ENCODE measurements at places on chromosomes 2 and 18. TPM values are rescaled to one million over a fixed set of nuclear protein-coding genes. Genes with fewer than 3 reads are reported as not detected.

The IL36G gene
- not detected for total RNA-seq

The VWC2L gene
- total RNA-seq = not detected

The RGPD8 gene
- 11.1 TPM for total RNA-seq

The C2orf72 gene
- total RNA-seq = under 0.01 TPM

The CYP27A1 gene
- 17.1 TPM for total RNA-seq

The SLC40A1 gene
- 103 TPM for total RNA-seq

The CCDC93 gene
- total RNA-seq = 23.8 TPM

The REG1B gene
- total RNA-seq = not detected

The CFAP221 gene
- total RNA-seq = not detected

The VPS54 gene
- total RNA-seq = 19.6 TPM

The NT5DC4 gene
- not detected for total RNA-seq

The MYOM1 gene
- total RNA-seq = 1.3 TPM

The CRYBA2 gene
- total RNA-seq = not detected

The METTL21A gene
- 7.9 TPM for total RNA-seq

The ACTG2 gene
- total RNA-seq = 20.1 TPM

The NEUROD1 gene
- not detected for total RNA-seq

The PXDN gene
- total RNA-seq = 356 TPM

The TDRD15 gene
- total RNA-seq = not detected

The SERPINB3 gene
- total RNA-seq = not detected

The HRH4 gene
- total RNA-seq = under 0.01 TPM

The C2orf15 gene
- not detected for total RNA-seq

The B3GNT7 gene
- total RNA-seq = under 0.01 TPM

The CACNB4 gene
- 1.1 TPM for total RNA-seq

The ADCYAP1 gene
- total RNA-seq = not detected

The CNTNAP5 gene
- not detected for total RNA-seq

The SF3B1 gene
- total RNA-seq = 188 TPM

The NLRC4 gene
- total RNA-seq = not detected

The HOXD10 gene
- total RNA-seq = 0.18 TPM

The NEU2 gene
- not detected for total RNA-seq

The MRPL19 gene
- 33.3 TPM for total RNA-seq

The GLI2 gene
- 11.3 TPM for total RNA-seq

The HES6 gene
- 0.92 TPM for total RNA-seq

The AGPS gene
- total RNA-seq = 57.5 TPM

The ELOA2 gene
- total RNA-seq = not detected

The TEKT4 gene
- total RNA-seq = not detected

The IWS1 gene
- total RNA-seq = 43.0 TPM

The HOXD13 gene
- total RNA-seq = 0.09 TPM

The HK2 gene
- total RNA-seq = 91.0 TPM

The UGT1A5 gene
- not detected for total RNA-seq

The CTIF gene
- total RNA-seq = 43.4 TPM

All from smooth muscle cell of bladder (primary cell).